ENCODE measurements at places on chromosomes 12 and 14.

GRCh38 chr12:69129017-69129416 lies 110.4 kb upstream of the CPSF6 start:
- DNase-seq = no peak

DNA sequence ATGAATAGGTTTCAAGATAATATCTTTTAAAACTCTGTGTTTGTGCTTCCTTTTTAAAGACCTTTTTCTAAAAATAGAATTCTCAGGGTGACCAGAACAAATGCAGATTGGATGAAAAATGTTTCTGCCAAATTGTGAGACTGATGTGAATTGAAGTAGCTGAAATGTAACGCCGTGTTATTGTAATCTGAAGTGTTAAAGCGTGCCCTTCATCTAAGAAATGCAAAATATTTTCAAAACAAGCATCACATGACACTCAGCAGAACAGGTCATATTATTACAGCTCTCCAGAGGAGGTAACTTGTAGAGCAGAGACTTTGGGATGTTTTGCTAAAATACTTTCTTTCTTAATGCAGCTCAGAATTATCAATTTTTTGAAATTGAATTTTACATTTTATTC lies 90.0 kb upstream of the PLEKHA5 start:
- DNase-seq = no peak

- DNase-seq = no peak
Observed at GRCh38 chr14:52793061-52793460, 1.7 kb upstream of the GNPNAT1 start.

DNA sequence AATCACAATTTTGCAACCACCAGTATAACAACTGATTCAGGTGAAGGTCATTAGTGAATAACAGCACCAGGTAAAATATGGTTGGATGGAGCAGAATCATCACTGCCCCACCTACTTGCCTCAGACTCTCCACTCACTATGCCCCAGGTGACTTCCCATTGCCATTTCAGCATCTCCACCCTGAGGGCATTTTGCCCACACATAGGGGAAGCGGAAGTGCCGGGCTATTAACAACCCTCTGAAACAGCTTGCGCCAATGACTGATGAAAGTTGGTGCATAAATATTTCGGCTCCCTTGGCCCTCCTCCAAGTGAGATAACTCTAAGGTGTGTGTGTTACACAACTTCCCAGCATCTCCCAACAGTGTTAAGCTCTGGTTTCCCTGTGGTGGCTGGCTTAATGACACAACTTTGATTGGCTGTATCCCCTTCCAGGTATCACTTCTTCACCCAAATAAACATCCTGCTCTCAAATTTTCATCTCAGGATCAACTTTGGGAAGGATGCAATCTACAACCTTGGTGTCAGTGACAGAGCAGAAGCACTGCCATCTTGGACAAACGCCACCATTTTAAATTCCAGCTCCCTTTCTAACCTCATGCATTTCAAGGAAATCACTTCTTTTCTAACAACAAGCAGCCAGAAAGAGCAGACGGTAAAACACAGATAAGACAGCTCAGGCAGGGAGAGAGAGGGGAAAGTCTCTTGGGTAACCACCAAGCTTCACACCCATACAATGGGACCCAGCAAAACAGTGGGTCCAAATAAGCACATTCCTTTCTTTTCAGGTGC lies 73.6 kb upstream of the PPP2R5C start:
- DNase-seq = no peak

DNA sequence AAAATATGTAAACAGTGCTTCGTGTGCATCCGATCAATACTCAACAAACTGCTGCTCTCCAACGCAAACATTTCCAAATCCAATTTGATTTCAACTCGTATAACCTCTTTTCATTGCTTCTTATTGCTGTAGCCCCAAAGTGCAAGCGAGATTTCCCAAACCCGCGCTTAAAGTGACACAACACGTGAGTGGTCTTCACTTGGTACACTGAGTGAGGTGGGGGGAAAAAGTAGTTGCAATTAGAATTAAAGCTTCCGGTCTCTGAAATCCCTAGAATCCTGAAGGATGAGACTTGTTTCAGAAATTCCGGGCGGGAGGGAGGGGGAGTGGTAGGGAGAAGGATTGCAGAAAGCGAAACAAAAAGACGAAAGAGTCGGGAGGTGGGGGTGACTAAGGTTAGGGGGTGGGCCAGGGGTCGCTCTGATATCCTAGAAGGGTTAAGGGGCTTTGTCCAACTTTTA lies 387.5 kb downstream of the BCAT1 start:
- no peak for DNase-seq

DNA sequence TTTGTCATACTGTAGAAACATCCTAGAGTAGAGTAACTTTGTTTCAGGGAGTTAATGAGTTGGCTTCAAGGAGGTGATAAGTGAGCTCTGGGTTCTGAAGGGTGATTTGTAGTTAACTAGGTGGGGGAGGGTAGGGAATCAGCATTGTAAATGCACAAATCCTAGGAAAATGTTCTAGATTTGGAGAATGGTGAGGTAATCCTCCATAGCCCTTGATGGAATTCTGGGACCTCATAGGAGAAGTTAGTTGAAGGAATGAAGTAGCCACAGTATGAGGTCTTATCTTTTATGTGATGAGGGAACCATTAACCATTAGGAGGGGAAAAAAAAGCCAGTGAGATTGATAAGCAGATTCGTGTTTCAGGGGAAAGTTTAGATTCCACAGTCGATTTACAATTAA lies 8.0 kb downstream of the CNOT2 start:
- no peak for DNase-seq

DNA sequence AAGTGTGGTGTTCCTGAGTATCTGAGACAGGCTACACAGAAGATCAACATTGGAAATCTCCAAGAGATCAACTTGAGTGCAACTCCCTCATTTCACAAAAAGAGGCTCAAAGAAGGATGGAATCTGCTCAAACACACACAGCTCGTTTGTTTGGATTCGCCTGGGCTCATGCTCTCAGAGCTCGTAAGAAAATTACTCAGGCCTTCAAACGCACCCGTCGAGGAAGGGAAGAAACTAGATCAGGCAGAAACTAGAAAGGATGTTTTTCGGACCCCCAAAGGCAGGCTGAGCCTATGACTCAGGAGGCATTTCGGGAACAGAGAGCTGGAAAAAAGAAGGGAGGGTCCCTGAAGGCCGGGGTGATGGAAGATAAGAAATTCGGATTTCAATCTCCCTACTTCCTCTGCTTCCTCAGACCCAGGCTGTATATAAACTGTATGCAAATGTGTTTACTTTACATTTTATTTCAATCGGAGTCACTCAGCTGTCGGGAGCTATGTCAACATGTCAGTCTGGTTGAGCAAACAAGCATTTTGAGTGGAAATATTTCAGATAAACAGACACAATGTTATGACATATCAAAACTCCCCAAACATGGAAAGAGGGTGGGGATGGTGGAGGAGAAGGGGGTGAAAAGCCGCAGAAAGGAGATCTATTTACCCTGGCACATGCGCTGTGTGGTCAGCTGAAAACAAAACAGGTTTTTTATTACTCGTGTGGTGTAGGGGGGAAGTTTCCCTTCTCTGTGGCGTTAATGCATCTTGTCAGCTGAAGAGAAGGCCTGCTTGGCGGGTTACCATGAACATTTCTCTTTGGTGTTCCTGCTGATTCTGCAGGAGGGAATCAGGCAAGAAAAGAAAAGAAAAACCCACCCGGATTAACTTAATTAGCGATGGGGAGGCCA lies 129.1 kb upstream of the TBX3 start:
- DNase-seq = no peak

DNA sequence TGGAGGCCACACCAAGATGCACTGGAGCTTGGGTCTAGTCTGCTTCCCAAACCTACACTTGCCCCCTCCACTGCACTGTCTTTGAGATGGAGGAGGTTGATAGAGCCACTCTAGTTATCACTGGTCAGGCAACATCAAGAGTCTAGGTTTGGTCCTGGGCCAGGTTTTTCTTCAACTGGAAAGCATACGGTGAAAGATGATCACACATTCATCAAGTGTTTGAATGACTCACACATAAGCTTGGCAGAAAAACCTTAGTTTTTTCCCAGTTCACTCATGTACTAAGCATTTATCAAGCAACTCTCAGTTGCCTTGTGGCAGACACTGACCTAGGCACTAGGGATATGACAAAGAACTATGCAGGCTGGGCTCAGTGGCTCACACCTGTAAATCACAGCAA lies 84.5 kb downstream of the PLEKHG3 start:
- DNase-seq = no peak

DNA sequence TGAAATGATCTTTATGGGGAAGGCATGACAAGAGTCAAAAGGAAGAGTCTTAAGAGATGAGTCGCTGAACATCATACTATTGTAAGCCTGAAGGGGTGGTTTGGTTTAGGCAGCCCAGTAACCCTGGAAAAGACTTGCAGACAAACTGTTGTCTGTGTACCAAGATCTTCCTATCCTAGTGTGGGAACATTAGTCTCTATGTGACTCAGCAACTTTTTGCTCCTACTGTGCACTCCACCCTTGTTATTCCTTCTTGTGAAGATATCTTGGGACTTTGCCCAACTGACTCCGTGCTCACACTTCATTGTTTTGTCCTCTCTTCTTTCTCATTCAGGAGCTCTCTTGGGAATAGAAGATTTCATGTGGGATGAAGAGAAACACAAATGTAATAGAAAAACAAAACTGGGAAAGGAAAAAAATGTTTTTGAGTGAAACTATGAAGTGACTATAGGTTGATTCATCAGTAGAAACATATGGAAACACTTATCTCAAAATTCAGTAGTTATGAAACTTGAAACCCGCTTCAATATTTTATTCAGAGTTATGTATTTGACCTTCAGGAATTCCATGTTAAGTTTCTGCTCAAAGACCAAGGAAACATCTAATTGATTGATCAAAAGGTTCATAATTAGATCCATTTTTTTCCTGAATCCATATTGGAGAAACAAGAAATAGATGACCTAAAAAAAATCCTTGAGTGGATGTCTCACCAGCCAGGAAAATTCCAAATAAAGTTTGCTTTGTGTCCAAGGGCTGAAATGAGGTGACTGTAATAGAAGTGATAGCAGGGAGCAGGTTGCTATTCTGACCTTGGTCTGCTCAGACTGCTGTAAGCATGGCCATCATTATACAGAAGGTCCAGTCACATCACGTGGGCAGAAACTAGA lies 67.2 kb downstream of the BTG1 start:
- no peak for DNase-seq

GRCh38 chr14:43031598-43031997 lies 1424.9 kb downstream of the LRFN5 start:
- DNase-seq = no peak
